ENCODE measurements at places on chromosomes 2 and 18.

GRCh38 chr18:402129-402528, 98.4 kb downstream of the COLEC12 start:
- DNase-seq, result no peak

DNA sequence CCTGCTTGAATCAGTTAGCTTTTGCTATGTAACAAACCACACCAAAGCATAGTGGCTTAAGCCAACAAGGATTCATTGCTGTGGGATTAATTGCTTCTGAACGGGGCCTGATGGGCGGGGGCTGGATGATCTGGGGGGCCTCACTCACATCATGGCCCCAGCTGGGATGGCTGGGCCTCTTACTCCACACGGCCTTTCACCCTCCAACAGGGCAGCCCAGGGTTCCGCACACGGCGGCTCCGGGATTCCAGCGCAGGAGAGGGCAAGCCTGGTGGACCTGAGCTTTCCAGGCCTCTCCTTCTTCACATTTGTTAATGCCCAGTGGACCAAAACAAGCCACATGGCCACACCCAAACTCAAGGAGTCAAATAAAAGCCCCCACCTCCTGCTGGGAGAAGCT, 86.3 kb upstream of the PHLPP1 start:
- DNase-seq, result no peak

DNA sequence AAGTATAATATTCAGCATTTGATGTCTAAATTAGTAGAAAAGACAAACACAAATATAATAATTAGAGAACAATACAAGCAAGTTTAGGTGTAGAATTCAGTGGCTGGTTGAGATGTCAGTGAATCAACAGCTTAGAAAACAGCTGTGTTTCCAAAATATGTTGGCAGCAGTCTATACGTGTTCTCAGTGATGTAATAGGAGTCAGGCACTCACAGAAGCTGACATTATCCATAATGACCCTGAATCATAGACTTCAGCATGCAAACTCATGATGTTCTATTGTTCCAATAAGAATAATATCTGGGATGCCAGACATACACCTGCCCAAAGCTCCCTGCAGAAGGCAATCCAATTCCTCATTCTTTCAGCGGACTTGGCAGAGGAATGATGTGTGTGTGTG, 164.7 kb downstream of the SLC8A1 start:
- DNase-seq, result no peak

GRCh38 chr18:3447068-3447894, 2.7 kb upstream of the TGIF1 start:
- no peak for DNase-seq

- DNase-seq, result no peak
Observed at GRCh38 chr2:42566025-42566424, 2.4 kb upstream of the MTA3 start.

DNA sequence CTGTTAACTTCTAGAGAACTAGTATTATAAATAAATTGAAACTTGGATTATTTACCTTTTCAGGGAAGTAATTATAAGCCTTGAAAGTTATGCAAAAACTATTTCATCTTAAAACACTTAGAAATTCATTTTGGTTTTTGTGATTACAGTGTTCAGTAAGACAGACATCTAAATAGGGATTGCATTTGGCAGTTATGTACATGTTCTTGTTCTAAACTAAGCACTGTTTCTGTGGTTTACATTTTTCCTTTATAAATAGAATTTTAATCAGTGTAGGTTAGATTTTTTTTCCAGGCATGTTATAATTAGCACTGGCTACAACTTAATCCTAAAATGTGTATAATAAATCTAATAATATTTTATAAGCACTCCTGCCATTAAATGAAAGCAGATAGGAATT, 35.0 kb downstream of the LCLAT1 start:
- no peak for DNase-seq

DNA sequence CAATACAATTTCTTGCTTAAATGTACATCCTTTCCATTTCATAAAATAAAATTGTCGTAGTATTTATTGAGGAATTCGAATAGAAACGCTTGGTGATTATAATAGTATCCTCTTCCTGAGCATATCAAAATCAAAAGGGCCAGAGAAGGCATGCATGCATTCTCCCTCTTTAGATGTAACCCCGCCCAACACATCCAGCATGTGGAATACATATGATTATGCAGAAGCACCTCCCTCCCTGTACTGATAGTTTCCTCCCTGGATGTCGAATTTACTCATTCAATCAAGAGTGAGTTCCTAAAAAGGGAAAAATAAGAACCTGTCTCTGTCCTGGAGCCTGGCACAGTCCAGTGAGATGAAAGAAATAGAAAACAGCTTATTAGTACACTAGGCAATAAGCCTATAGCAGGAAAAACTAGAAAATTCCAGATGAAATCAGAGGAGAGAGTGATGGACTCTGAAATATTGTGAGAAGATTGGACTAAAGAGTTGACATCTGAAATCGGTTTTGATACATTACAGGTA, 262.9 kb downstream of the RDH14 start:
- no peak for DNase-seq

DNA sequence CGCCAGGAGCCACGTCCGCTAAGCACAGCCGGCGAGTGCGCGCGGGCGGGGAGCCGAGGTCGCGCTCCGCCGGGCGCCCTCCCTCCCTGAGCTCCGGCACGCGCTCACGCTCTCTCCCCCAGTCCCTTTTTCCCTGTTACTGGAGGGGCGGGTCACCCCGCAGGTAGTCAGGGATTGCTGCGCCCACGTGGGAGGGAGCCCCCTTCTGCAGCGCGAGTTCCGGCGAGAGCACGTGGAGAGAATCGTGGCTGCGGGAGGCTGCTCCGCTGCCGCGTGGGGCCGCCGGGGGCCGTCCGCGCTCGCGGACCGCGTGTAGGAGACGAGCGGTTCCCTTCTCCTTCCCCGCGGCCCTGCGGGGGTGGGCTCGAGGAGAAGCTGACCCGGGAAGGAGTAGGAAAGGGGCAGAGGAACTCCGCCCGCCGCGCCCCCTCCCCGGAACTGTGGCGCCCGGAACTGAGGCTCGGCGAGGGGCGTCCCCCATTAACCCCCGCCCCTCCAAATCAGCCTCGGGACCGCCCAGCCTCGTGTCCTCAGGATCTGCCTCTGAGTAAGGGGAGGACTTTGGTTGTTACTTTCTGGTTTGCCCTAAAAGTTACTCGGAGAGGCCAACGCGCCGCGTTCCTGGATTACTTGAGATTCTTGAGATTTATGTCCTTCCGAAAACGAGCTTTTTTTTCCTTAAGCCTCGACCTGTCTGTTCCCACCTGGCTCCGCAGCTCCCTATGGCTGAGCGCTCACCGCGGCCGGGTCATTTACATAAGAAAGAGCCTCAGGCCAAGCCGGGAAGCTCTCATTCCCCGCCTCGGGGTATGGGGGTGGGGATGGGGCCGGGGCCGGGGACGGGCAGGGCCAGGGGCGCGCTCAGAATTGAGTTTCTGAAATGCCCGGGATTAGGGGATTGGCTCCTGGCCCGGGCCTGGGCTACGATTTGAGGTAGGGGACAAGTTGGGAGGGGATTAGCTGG, 1.1 kb downstream of the HK2 start:
- peak; percentile 9 for DNase-seq

- DNase-seq, result no peak
Observed at GRCh38 chr18:59208602-59209125, 11.3 kb upstream of the GRP start.

GRCh38 chr18:43485545-43485963, 208.3 kb upstream of the SYT4 start:
- no peak for DNase-seq

DNA sequence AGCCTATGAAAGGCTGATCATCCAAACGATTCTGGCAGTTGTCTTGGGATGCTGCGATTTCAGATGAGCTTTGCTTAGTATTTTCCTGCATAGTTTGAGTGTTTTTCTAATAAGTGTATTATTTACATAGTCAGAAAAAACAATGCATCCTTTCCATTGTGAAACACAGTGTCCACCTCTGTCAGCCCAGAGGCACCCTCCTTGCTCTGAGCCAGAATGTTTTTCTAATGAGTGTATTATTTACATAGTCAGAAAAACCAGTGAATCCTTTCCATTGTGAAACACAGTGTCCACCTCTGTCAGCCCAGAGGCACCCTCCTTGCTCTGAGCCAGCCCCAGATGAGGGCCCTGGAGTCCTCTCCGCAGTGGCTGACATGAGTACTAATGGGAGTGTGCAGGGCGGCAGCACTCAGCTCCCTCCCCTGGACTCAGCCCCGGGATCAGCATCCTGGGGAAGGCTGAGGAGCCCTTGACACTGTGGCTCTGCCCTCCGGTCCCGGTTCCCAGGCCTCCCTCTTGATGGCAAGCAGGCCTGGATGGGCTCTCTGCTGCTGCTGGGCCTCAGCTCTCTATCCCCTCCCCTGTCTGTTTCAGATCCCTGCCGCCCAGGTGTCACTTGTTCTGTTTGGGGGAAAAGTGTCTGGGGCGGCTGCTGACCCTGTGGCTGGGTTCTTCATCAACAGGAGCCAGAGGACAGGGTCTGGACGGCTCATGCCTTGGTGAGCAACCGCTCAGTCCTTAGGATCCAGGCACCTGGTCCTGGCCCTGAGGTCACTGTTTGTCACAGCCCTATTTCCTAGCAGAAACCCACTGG, 5.9 kb downstream of the MFSD2B start:
- DNase-seq, result peak; percentile 62

- no peak for DNase-seq
Observed at GRCh38 chr2:95037384-95037839, 11.9 kb downstream of the MAL start.

GRCh38 chr2:32484937-32485336, 128.1 kb downstream of the BIRC6 start:
- DNase-seq, result peak; percentile 5

- DNase-seq, result no peak
Observed at GRCh38 chr2:239363946-239364637, 36.7 kb downstream of the HDAC4 start.

GRCh38 chr2:16628314-16628713, 37.3 kb downstream of the CYRIA start:
- no peak for DNase-seq

DNA sequence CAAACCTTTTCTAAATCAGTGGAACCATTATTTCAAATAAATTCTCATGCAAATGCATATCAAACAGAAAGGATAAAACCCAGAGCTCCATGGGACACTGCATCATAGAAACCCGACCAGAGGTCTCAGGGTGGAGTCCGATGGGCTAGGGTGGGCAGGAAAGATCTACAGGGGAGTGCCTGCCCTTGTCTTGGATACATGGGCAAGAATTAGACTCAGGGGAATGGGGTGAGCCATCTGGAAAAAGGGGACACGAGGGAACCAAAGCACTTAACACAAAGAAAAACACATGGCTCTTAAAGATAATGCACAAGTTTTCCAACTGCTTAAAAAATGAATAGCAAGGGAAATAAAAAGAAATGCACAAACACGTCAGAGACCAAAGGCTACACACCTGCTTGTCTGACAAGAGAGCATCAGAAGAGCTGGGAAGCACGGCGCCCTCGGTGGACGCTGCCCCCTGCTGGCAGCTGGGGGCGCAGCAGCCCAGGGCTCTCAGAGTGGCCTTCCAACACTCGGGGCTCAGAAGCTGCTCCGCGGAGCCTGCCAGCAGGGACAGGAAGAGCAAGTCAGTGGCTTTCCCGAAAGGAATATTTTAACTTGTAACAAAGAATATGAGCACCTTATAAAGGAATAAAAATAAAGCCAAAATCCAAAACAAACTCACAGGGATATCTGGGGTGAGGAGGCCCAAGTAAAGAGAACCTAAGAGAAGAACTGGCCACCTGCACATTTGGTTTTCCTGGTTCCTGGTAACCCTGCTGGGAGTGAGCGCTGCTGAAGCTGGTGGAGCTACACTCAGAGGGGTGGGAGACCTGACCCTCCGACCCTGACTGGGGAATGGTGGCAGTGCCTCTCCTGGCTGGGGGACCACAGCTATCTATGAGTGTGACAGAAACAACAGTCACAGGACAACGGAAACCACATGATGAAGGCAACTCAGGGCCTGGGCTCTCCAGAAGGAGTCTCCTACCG, 54.5 kb downstream of the SIGLEC15 start:
- DNase-seq, result peak; percentile 49

DNA sequence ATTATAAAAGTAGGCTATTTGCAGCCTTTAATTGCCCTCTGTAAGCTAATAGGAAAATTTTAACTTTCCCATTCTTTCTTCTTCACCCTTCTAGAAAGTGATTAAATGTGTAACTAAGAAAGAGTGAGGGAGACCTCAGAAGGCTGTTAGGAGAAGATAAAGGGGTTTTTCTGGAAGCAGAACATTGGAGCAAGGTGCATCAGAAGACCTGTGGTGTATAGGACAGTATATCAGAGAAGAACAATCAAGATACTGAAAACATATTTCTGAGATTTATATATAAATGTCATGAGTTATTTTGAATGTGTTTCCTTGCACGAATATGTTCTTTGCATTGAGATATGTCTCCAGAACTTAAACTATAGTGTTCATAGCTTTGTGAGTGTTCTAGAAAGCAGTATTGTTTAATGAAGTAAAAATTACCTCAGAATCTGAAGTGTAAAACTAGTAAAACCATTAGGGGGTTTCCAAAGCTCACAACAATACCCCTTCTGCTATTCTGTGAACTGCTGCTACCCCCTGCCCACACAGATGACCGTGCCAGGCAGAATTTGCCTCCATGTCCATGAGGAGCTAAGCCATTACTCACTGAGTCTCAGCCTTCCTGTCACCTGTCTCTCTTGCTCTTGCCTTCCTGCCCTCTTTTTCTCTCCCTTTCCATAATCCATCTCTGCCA, 537.9 kb downstream of the EPHA4 start:
- no peak for DNase-seq

GRCh38 chr2:131030478-131030971, 62.7 kb downstream of the FAM168B start:
- DNase-seq, result no peak

- no peak for DNase-seq
Observed at GRCh38 chr18:46484971-46485370, 172.0 kb downstream of the LOXHD1 start.

DNA sequence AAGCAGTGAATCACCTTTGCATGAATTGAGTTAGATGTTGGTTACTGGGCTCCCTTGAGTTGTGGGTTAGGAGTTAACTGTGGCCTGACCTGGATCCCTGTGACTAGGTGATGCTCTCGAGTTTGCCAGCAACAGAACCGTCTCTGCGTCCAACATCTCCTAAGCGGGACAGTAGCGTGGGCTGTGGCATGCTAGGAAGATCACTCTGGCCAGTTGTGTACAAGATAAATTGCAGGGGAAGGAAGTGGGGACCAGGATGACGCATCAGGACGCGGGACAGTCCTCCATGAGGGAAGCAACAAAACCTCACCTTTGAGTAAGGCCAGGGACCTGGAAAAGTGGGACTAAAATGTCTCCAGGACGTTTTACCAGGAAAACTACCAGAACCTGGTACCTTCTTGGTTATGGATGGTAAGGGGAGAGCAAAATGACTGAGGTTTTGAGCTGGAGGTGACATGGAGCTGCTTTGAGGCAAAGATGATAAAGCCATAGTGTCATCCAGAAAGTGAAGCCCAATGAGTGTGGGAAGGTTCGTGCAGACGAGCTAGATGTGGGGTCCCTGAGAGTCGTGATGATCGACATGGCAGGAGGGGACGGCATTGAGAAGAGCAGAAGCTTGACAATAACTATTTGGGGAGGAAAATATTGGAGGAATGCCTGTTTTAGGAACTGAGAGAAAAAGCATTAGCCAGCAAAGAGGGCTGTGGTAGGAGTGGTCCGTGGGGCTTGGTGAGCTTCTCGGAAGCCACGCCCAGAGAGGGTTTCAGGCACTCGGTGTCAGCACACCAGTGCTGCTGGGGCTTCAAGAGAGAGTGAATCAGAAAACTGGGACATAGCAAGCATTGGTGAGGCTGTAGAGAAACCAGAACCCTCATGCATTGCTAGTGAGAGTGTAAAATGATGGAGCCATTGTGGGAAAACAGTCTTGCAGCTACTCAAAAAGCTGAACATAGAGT, 95.1 kb downstream of the SMAD7 start:
- DNase-seq, result no peak
